ENCODE measurements at places on chromosomes 6 and 20.

GRCh38 chr20:24296477-24297261 lies 172.8 kb upstream of the SYNDIG1 start:
- no peak for DNase-seq

GRCh38 chr6:21845018-21845417 lies 251.5 kb downstream of the SOX4 start:
- DNase-seq: no peak

DNA sequence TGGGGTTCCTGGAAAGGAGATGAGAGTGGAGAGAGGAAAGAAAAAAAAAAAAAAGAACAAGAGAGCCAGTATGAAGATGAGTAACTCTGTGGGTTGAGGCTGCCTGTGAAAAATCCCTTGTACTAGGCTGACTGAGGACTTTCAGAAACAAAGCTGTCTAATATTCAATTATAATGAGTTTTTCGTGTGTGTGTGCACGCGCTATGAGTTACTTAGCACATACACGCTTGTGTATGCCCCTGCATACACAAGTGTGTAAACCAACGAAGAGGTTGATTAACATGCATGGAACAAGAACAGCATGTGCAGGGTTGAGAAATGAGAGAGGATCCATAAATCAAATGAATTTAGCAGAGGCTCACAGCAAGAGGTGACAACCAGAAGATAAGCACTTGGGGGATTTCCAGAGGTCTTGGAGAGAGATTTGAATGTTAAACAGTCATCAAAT lies 4.8 kb upstream of the RBPJL start:
- no peak for DNase-seq

DNA sequence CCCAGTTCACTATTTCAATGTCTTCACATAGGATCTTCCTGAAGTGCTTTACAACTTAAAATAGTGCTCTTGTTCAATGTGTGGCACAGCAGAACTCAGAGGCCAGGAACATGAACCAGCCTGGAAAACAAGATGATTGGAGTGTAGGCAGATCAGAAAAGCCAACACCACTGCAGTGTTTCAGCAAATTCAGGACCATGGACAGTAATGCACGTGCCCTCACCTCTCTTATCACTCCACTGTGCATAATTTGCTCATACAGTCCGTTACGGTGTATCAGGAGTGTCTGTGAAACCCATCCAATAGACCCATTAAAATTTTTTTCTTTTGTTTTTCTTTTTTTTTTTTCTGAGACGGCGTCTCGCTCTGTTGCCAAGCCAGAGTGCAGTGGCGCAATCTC lies 27.6 kb upstream of the HACE1 start:
- no peak for DNase-seq

DNA sequence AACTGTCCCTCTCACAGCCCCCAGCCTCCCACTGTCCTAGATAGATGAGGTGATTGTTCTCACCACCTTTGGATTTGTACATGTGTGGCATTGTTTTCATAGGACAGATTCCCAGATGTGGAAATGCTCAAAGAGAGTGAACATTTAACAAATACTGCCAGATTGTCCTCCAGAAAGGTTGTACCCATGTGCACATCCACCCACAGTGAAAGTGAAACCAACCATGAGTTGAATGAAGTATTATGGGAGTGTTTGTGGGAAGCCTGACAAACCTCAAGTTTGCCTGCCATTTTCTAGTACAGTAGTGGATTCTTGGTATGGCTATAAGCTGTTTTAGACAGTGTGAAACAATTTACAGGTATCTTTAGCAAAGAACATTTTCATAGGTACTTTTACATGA lies 42.7 kb downstream of the ANKRD6 start:
- no peak for DNase-seq

DNA sequence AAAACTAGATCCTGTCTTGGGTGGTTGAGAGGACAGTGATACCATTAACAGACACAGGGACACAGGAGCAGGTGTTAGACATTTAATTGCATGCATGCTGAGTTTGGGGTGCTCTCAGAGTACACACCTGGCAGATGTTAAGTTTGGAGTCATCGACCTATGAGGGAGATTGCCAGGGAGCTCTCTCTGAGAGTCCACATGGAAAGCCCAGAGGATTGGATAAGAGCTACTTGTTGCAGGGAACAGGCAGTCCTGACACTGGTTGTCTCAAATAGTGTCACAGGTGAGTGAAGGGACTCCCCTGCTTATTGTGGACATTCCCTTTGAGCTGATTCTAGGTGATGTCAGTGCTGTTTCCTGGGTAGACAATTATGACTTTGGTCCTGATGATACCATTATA lies 3.1 kb downstream of the ATRN start:
- DNase-seq: no peak

DNA sequence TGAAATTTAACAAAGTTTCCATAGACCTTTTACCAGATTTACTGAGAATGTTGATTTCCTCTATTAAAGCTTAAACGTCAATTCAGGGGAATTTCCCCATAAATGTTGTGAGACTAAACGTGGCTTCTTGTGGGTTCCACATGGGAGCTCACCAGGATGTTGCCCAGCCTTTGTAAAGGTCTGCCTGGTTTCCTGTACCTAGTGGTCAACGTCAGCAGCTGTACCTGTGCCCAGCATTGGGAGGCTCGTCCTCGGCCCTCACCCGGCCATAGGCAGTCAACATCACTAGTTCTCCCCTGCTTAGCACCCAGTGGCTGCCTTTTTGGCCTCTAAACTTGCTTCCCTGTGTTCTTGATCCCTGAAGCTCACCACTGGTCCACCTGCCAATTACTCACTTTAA lies 22.1 kb upstream of the CD83 start:
- DNase-seq: no peak

GRCh38 chr20:33832103-33832804 lies 21.1 kb downstream of the CHMP4B start:
- DNase-seq: no peak

- no peak for DNase-seq
Measured at GRCh38 chr6:55174211-55175026, at the start of gene HCRTR2. TSS of gene HCRTR2 (plus strand) at chr6:55174515. CDS start at chr6:55174588, 73 bp downstream.

GRCh38 chr6:141986457-141986856 lies 146.3 kb upstream of the GJE1 start:
- DNase-seq: no peak

DNA sequence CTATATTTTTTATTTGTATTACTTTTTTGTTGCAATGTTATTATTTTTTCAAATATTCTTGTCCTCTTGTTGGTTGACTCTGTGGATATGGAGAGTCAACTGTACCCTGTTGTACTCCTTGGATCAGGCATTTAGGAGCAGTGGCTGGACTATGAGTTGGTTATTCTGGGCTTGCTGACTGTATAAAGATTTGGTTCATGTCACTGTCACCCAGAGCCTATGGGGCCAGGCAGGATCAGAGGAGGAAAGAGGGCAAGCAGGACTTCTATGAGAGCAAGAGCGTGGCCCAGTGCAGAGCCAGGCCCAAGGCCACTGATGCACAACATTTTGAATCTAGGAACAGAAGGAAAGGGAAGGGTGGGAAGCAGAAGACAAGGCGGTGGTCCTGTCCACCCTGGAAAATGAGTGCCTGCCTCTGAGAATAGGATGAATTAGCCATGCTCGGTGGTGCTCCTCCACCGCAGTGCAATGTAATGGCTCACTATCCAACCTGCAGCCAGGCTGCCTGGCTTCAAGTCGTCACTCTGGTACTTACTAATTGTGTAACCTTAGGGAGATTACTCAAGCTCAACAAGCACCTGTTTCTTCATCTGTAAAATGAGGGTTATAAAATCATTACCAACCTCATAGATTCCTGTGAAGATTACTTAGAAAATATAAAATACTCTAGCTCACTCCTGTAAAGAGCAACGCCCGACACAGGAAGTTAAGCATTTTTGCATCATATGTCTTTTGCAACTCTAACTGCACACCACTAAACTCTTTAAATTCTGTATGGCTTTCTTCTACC lies 192.1 kb downstream of the KCNQ5 start:
- DNase-seq: no peak

DNA sequence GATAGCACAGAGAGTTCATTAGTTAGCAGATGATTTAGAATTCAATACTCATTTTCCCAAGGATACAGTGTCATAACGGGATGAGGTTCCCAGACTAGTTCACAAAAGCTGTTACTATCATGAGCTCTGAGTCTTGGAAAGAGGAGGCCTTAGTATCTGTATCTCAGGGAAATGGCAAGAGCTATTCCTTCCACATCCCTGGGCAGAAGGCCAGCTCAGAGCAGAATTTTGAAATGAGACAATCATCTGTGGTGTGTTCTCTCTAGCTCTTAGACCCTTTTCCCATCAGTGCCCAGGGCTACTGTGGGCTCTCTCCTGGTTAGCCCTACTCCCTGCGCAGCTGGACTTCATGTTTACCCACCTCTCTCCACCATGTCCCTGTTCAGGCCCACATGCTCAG lies 64.5 kb downstream of the JAG1 start:
- no peak for DNase-seq

GRCh38 chr20:24895431-24895830 lies 53.6 kb upstream of the CST7 start:
- no peak for DNase-seq

All from stimulated activated CD8-positive, alpha-beta memory T cell treated with anti-CD3 and anti-CD28 coated beads, Interleukin-4, amount 100 ng/mL, for 48 hours (primary cell).